ENCODE measurements at places on chromosomes 2 and 18.
A peak's percentile ranks its signal among the peaks of the same experiment; 100 is the strongest.

- no peak for DNase-seq
Observed at GRCh38 chr2:111116011-111116746, 4.5 kb upstream of the BCL2L11 start.

GRCh38 chr18:79900610-79901570 is 50.6 kb downstream of the SLC66A2 start:
- no peak for DNase-seq

- no peak for DNase-seq
Observed at GRCh38 chr18:6249170-6249569, 165.5 kb downstream of the L3MBTL4 start.

- DNase-seq, result no peak
Observed at GRCh38 chr2:2575181-2575577, 244.1 kb upstream of the MYT1L start.

- DNase-seq, result no peak
Observed at GRCh38 chr2:189221811-189222467, 42.4 kb upstream of the COL5A2 start.

GRCh38 chr2:191190435-191190834 is 39.6 kb upstream of the STAT4 start:
- no peak for DNase-seq

DNA sequence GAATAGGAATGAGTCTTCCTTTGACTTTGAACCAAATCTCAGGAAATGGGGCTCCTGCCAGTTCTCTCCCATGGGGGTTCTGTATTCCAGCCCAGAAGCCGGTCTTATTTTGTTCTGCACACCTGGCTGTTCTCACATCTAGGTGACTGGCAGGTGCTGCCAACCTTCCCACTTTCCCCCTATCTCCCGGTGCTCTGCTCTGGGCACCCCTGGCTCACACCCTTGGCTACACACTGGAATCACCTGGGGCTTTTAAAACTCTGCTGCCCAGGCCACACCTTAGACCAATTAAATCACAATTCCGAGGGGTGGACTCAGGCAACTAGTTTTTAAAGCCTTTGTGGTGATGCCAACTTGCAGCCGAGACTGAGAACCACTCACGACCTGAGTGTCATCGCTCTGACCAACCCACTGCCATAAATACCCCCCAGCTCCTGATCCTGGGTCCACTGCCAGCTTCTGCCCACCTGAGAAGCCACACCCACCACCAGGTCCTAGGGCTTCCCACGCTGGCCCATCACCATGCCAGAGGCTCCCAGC is 69.2 kb downstream of the KCNF1 start:
- no peak for DNase-seq

DNA sequence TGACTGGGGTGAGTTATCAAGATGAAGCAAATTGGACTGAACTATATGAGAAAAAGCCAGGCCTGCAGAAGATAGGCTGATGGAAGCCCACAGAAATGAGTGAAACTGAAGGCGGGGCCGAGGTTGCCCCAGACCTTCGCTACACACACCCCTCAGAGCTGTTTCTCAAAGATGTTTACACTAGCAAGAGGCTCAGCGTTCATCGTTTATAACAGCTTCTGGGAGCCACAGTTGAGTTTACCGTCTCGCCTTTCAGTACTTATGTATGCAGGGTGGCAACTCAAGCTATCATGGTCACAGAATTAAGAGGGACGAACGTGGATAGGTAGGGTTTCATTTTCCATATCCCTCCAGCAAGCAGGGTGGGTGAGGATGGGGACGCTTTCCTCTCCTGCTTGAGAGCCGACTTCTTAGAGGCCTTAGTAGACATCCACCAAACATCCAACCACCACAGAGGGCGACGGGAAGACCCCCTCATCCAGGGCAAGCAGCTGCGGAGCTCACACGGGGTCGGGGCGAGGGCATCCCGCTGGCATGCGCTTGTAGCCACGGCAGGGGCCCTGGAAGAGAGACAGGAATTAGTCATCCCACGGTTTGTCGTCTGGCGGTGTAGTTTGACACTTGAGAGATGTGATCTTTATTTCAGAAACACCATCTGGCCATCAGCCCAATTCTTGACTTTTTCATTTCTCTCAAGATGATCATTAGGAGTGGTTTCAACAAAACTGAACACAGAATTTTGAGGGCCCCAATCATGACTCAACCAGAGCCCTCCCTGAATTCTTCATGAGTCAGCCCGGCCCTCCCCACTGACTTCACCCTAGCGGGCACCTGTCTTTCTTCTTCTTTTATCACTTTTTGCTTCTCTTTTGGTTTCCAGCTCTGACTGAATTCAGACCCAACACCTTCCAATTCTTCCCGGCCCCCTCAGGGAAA is 109.1 kb upstream of the CTDP1 start:
- DNase-seq, result no peak

DNA sequence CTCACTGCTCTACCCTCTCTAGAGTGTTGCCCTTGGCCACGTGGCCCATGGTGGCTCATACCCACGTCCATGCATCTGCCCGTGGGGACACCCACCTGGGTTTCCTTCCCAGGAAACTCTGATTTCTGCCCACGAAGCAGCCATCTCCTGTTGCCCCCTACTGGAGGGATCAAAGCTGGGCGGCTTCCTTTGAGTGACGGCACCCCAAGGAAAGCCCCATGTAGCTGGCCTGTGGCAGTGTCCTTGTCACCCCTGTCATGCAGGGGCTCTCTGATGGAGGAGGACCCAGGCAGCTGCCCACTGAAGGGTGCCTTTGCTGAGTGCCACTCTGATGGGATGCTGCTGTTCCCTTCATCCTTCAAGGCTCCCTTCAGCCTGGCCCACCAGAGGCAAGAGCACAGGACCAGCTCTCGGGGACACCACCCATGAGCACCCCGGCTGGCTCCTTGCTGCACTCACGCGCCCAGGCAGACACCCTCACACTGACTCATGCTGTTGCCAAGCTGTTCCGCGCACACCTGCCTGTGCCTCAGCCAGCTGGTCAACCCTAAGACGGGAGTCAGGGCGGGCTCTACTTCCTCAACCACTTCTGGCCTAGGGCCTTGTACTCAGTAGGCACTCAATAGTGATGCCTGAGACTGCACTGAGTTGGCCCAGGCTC is 101.1 kb downstream of the CTIF start:
- DNase-seq, result no peak

GRCh38 chr2:9790702-9791225 is 52.5 kb upstream of the TAF1B start:
- DNase-seq, result no peak

DNA sequence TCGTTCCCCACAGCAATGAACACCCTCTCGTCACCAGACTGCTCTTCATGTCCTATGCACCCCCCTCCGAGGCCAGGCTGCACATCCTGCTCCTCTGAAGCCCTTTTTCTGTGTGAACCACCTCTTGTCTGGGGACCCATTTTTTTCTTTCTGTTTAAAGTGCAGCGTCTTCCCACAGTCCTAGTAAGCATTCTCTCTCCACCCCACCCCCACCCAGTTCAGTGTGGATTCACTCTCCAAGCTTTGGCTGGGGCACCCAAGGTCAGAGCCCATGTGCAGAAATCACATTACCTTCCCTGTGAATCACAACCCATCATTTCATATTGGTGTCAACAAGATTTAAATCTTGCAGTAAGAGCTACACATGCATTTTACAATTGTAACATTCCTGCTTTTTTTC is 26.4 kb upstream of the PKDCC start:
- DNase-seq, result no peak

GRCh38 chr2:19799881-19800780 is 101.7 kb downstream of the TTC32 start:
- DNase-seq, result no peak

- no peak for DNase-seq
Observed at GRCh38 chr18:51107598-51108305, 77.7 kb downstream of the SMAD4 start.

DNA sequence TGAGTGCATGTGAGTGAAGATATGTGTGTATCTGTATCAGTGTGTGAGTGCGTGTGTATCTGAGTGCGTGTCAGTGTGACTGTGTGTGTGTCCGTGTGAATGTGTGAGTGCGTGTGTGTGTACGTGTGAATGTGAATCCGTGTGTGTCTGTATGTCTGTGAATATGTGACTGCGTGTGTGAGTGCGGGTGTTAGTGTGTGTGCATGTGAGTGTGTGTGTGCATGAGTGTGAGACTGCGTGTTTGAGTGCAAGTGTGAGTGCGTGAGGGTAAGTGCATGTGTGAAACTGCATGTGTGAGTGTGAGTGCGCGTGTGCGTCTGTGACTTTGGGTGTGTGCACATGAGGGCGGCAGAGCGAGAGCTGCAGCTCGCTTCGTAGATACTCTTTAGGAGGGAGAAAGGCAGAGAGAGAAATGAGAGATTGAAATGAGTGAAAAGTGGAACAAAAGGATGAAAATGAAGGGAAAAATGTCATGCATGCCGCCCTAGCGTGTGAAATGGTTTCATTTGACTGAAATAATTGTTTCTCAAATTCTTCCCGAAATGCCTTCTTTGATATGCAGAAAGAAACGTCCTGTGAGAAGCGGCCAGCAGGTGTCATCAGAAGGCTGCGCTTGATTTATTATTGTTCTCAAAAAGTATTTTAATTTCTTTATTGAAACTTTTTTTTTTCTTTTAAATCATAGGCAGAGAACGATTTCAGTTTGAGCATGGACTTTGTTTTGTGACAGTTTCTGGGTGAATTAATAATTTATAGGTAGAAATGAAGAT is 25.6 kb downstream of the ZNF407 start:
- peak; percentile 2 for DNase-seq

- no peak for DNase-seq
Observed at GRCh38 chr2:127580167-127581049, 44.9 kb downstream of the MYO7B start.

- no peak for DNase-seq
Observed at GRCh38 chr2:175442441-175442840, 260.9 kb upstream of the ATP5MC3 start.

DNA sequence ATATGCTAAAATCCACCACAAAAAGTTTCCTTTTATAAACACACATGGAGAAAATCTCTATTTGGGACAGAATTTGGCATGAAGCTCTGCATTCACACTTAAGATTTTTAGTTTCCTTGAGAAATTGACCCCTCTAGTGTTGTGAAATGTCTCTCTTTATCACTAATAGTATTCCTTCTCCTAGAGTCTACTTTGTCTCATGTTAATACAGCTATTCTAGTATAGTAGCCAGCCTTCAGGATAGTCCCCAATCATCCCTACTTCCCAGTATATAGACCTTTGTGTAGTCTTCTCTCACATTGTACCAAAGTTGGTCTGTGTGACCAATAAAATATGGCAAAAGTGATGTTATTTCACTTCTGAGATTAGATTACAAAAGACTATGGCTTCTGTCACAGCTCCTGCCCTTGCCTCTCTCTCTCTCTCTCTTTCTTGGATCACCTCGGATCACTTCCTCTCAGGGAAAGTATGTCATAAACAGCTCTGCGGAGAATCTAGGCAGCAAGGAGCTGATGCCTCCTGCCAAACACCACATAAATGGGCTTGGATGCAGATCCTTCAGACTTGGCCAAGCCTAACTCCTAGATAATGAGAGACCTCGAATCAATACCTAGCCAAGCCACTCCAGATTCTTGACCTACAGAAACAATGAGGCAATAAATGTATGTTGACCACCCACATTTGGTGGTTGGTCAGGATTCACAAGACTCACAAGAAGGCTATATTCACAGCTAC is 59.7 kb upstream of the NABP1 start:
- no peak for DNase-seq

GRCh38 chr2:68710756-68711155 is 23.9 kb upstream of the ARHGAP25 start:
- DNase-seq, result no peak

DNA sequence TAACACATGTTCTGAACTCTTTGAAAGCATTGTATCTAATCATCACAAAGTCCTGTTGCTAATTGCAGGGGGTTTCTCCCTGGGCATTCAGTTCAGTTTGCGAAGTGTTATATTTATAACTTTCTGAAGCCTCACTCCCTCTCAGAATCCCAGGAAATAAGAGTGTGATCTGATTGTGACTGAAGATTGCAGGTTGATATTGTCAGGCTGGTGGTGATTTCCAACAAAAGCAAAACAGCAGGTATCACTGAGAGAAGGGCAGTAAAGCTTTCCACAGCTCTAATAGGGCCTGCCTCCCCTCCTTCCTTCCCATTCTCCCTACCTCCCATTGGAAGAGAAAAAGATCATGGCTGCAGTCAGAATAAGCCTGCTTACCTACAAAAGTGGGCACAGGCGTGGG is 466.7 kb upstream of the FSHR start:
- DNase-seq, result no peak

GRCh38 chr2:121297217-121297830 is 12.3 kb upstream of the TFCP2L1 start:
- DNase-seq, result no peak

GRCh38 chr18:39453882-39454281 is 1888.3 kb upstream of the CELF4 start:
- DNase-seq, result no peak

- no peak for DNase-seq
Observed at GRCh38 chr2:120805602-120806001, 69.9 kb downstream of the GLI2 start.

DNA sequence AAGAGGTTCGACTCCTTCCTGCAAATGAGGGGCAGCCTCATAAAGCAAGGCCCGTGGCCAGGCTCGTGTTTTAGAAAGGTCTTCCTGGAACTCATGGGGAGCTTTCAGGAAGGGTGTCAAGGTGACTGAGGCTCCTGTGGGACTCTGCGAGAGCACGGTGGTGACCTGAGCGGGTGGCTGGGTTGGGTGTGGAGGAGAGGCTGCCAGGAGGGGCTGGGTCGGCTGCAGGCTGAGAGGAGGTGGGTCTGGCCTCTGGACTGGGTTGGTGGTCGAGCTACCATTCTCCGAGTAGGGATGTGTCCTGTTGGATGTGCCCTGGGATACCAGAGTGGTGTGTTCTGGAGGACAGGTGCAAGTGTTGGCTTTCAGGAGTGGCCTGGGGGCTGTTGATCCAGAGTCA is 86.4 kb downstream of the DGKD start:
- DNase-seq, result no peak

GRCh38 chr2:226489775-226490541 is 309.7 kb downstream of the IRS1 start:
- DNase-seq, result no peak

GRCh38 chr2:40558761-40559160 is 106.9 kb upstream of the SLC8A1 start:
- no peak for DNase-seq

DNA sequence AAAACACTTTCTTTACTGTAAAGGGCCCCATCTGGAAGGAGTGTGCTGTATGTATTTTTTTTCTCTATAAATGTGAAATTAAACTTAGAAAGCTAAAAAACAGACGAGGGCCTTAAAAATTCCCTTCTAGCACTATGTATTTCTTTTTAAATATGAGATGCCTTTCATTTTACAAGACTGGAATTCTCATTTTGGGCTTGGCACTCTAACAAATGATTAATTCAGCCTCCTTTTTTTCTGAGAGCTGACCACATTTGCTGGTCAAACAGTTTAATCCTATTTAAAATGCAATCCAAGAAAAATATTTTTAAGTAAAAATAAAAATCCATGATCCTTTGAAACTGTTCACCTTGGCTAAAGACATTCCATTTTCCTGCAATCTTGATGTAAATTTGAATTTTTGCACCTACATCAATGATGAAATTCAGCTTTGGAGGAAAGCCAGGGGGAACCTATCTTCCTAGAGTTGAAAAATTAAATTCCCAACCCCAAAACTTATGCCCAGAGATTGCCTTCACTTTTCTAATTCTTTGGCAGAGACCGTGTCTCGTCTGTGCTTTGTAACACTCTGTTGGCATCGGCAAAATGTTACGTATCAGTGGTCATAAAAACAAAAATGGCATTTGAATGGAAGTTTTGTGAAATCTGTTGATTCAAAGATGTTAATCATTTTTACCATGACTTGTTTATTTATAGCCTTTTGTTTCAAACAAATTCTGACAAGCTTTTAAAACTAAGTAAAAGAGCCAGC is 284.5 kb downstream of the ZNF521 start:
- no peak for DNase-seq

Measured in activated T-helper 9 cell treated with anti-CD3 and anti-CD28 coated beads, Interleukin-2, amount 50 U/mL, for 16 hours (primary cell).